ENCODE measurements at places on chromosomes 6 and 20.
A peak's percentile ranks its signal among the peaks of the same experiment; 100 is the strongest.

DNA sequence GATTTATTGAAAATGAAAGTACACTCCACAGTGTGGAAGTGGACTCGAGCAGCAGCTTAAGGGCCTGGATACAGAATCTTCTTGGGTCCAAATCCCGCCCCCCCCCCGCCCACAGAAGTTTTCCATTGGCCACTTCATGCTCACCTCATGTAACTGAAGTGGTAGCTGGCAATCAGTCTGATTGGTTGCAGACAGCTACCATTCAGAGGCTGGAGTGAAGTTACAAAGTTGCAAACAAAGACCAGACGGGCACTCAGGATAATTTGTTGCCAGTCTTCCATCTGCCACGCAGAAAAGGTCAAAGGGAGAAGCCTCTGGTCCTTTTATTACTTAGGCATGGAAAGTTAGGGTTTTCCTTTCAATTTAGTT lies 25.8 kb upstream of the FABP7 start:
- no peak for DNase-seq

GRCh38 chr6:137777687-137778075 lies 89.4 kb upstream of the TNFAIP3 start:
- no peak for DNase-seq

GRCh38 chr6:134510142-134510541 lies 192.2 kb upstream of the SGK1 start:
- no peak for DNase-seq

- peak; percentile 88 for DNase-seq
Observed at GRCh38 chr6:159098636-159099106, 53.9 kb upstream of the TAGAP start.

GRCh38 chr6:159102373-159103160 lies 57.8 kb upstream of the TAGAP start:
- no peak for DNase-seq

GRCh38 chr6:133886104-133886775 lies 2.7 kb upstream of the TCF21 start:
- DNase-seq: no peak

Data from CD4-positive, alpha-beta T cell treated with Interleukin-12 subunit alpha and Interleukin-12 subunit beta, for 1 hour (primary cell).